ENCODE measurements at places on chromosomes 1 and 21. TPM values are rescaled to one million over a fixed set of nuclear protein-coding genes. Genes with fewer than 3 reads are reported as not detected.

The GNAT2 gene
- total RNA-seq: not detected

The CEP104 gene
- total RNA-seq: 17.3 TPM

The LORICRIN gene
- total RNA-seq: not detected

The AGMAT gene
- 2.9 TPM for total RNA-seq

The LAPTM5 gene
- total RNA-seq: 0.39 TPM

The OR2T11 gene
- not detected for total RNA-seq

The EXTL1 gene
- under 0.01 TPM for total RNA-seq

The SPRR1B gene
- total RNA-seq: not detected

The DFFA gene
- 47.1 TPM for total RNA-seq

The NCDN gene
- 38.6 TPM for total RNA-seq

The HES5 gene
- not detected for total RNA-seq

The BLACAT1 gene
- under 0.01 TPM for total RNA-seq

The PGLYRP4 gene
- not detected for total RNA-seq

The NBPF1 gene
- 20.7 TPM for total RNA-seq

The CCDC181 gene
- total RNA-seq: 0.37 TPM

The GBP2 gene
- 15.1 TPM for total RNA-seq

The TNFSF4 gene
- total RNA-seq: 0.73 TPM

The GPR52 gene
- 2.5 TPM for total RNA-seq

The SLC2A5 gene
- 3.1 TPM for total RNA-seq

The CLDN14 gene
- total RNA-seq: not detected

The PEX10 gene
- 29.1 TPM for total RNA-seq

The WDTC1 gene
- 18.8 TPM for total RNA-seq

The MEGF6 gene
- total RNA-seq: 1.1 TPM

The AADACL3 gene
- not detected for total RNA-seq

The DEPDC1 gene
- 44.8 TPM for total RNA-seq

The CYP4Z1 gene
- total RNA-seq: not detected

The FMN2 gene
- total RNA-seq: 15.4 TPM

The SELP gene
- total RNA-seq: not detected

The ADAM15 gene
- total RNA-seq: 99.2 TPM

The APOBEC4 gene
- total RNA-seq: not detected

The ATP1A1 gene
- 117 TPM for total RNA-seq

The EDN2 gene
- total RNA-seq: not detected

The NGF gene
- total RNA-seq: 0.20 TPM

The HPCA gene
- not detected for total RNA-seq

The ENAH gene
- total RNA-seq: 70.0 TPM

The TEX38 gene
- not detected for total RNA-seq

The AKR7A3 gene
- 1.4 TPM for total RNA-seq

The ITLN2 gene
- total RNA-seq: not detected

The TIE1 gene
- total RNA-seq: under 0.01 TPM

The SHE gene
- under 0.01 TPM for total RNA-seq

The CCDC17 gene
- total RNA-seq: 1.5 TPM

The SERINC2 gene
- total RNA-seq: 15.4 TPM

The GPR153 gene
- total RNA-seq: 3.7 TPM

The DNALI1 gene
- 7.8 TPM for total RNA-seq

The S100A14 gene
- 0.39 TPM for total RNA-seq

The FCMR gene
- total RNA-seq: not detected

The LCE1B gene
- total RNA-seq: not detected

The DRAXIN gene
- total RNA-seq: under 0.01 TPM

The EDARADD gene
- not detected for total RNA-seq

The LRRC53 gene
- not detected for total RNA-seq

The MX2 gene
- total RNA-seq: 1.8 TPM

The TCHH gene
- under 0.01 TPM for total RNA-seq

The CLCNKA gene
- total RNA-seq: not detected

The HES4 gene
- total RNA-seq: not detected

The RASSF5 gene
- 1.8 TPM for total RNA-seq
